PC-9 (cell line): ENCODE measurements at places on chromosomes 1 and 21.

GRCh38 chr21:16198546-16198945 is 468.8 kb downstream of the USP25 start:
- DNase-seq: no peak
- no peaks in the 10 kb centered on the region for H3K36me3 ChIP-seq
- no peak overlapping the region for H3K4me3 ChIP-seq
- H3K27me3 ChIP-seq: no peaks in the 10 kb centered on the region
- H3K27ac ChIP-seq: no peak overlapping the region

GRCh38 chr1:230287674-230288315 is 138.3 kb downstream of the PGBD5 start:
- H3K4me3 ChIP-seq: no peak overlapping the region
- H3K36me3 ChIP-seq: no peaks in the 10 kb centered on the region
- H3K4me1 ChIP-seq: no peaks in the 10 kb centered on the region
- peaks cover 6% of the 10 kb centered on the region; the same call in 1 of the 2 replicates for H3K27me3 ChIP-seq

GRCh38 chr1:24970399-24970753 is 40.3 kb upstream of the RUNX3 start:
- H3K4me3 ChIP-seq: no peak overlapping the region
- peak; percentile 45 for DNase-seq
- H3K27me3 ChIP-seq: no peaks in the 10 kb centered on the region
- H3K27ac ChIP-seq: no peak overlapping the region
- no peaks in the 10 kb centered on the region for H3K36me3 ChIP-seq

DNA sequence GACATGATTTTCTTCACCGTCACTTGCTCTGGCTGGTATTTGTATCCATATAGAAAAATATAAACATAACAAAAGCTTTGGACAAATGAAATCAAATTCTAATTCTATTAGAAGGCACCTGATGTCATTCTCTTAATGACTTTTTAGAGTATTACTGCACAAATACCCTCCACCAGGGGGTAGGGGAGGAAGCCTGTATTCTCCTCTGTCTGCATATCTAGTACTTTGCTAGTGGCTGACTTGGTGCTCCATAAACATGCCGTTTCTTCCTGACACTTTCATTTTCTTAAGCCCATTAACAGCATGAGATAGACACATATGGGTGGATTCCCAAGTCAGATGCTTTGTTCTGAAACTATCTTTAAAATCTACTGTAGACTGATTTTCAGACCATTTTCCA is 20.6 kb upstream of the KCNJ15 start:
- no peaks in the 10 kb centered on the region for H3K36me3 ChIP-seq
- 0 out of 2 replicates have a peak, but pooled peaks cover 2% of the 10 kb centered on the region for H3K27me3 ChIP-seq
- H3K27ac ChIP-seq: no peak overlapping the region
- H3K4me1 ChIP-seq: no peaks in the 10 kb centered on the region
- no peak for DNase-seq

DNA sequence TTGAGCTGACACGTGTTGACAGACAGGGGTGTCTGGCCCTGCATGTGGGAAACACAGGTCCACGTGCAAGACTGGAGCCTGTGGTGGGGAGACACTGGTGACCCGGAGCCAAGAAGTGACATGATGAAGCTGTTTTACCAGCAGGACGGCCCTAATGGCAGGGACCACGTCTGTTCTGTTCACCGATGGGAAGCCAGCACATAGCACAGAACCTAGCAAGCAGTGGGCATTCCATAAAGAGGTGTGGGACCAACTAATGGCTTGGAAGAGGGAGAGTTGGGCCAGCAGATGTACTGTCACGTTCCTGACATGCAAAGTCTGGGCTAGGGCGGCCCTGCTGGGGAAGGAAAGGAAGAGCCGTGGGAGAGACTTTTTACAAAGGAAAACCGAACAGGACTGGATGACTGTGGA is 15.3 kb downstream of the NAV1 start:
- no peaks in the 10 kb centered on the region for H3K27me3 ChIP-seq
- H3K27ac ChIP-seq: no peak overlapping the region
- peaks cover 18% of the 10 kb centered on the region for H3K4me1 ChIP-seq
